Aorta (tissue), 5 donors: ENCODE measurements at places on chromosomes 7 and 10. TPM values are rescaled to one million over a fixed set of nuclear protein-coding genes. Genes with fewer than 3 reads are reported as not detected.

DNA sequence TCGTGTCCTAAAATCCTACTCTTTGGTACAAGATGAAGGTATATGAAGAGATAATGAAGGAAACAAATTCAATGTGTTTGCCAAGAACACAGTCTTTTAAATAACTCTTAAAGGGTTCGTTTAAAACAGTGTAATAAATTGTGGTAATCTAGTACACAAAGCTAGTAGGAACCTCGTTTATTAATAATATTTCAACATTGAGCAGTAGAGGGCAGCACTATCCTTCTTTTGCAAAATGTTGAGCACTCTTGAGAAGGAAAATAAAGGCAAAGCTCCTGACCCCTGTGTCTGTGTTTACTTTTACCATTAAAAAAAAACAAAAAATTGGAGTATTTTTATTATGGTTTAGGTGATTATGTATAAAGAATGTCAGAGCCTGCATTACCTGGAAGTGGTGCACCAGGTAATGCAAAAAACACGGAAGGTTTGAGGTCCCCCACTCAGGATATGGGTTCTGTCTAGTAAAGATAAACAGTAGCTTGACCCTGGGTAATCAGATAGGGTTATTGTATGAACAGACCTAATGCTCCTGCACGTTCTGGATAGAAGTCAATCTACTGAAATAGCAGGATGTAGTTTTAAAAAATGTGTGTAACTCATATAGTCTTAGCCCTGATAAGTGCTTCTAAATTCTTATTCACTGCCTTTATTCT lies 5.7 kb upstream of the GOT1 start:
- DNase-seq: no peak

DNA sequence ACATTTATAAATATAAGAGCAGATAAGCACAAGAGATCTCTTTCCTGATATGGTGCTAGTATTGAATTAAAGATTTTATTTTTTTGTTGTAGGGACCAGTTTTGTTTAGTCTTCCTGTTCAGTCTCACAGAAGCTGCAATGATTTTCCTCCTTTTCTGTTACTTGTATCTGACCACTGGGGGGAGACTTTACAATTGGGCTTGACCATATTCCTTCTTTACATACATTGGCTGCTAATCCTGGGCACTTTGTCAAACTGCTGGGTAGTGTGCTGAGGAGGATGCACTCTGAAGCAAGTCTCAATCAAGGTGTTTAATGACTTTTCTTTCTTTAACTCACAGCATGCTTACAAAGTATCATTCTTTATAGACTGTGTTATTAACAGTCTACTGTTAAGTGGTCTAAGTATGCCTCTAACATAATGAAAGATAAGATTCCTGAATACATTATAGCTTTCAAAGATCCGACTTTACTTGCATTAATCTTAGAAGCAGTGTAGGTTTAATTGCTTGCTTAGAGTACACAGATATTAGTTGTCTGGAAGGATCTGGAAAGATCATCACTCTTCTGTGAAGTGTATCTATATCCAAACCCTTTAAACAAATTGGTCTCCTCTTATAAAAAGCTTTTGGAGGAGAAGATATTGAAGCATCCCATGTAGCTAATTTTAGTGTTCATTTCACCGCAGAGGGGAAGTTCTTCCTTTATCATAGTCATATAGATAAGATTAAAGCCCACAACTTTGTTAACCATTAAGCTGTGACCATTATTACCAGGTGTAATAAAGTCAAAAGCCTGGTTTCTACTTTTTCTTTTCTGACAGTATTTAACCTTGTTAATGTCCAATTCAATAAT lies 3.1 kb downstream of the PALS2 start:
- DNase-seq: no peak

CNTNAP2 gene
- not detected for total RNA-seq

ANKRD61 gene
- not detected for total RNA-seq

ANKRD30A gene
- not detected for total RNA-seq

ZNF33B gene
- total RNA-seq: 15.7 TPM

KNDC1 gene
- total RNA-seq: 0.13 TPM

TAS2R41 gene
- total RNA-seq: 0.69 TPM
